ENCODE measurements at places on chromosomes 3 and 15. TPM values are rescaled to one million over a fixed set of nuclear protein-coding genes. Genes with fewer than 3 reads are reported as not detected.
A peak's percentile ranks its signal among the peaks of the same experiment; 100 is the strongest.

Gene SMCO1
- total RNA-seq: not detected

Gene ACTC1
- not detected for total RNA-seq

Gene PAK6
- 0.26 TPM for total RNA-seq

Gene KCNMB3
- 0.47 TPM for total RNA-seq

Gene GPR149
- total RNA-seq: not detected

Gene TRANK1
- 3.4 TPM for total RNA-seq

Gene GHSR
- total RNA-seq: not detected

Gene MITF
- total RNA-seq: 0.54 TPM

DNA sequence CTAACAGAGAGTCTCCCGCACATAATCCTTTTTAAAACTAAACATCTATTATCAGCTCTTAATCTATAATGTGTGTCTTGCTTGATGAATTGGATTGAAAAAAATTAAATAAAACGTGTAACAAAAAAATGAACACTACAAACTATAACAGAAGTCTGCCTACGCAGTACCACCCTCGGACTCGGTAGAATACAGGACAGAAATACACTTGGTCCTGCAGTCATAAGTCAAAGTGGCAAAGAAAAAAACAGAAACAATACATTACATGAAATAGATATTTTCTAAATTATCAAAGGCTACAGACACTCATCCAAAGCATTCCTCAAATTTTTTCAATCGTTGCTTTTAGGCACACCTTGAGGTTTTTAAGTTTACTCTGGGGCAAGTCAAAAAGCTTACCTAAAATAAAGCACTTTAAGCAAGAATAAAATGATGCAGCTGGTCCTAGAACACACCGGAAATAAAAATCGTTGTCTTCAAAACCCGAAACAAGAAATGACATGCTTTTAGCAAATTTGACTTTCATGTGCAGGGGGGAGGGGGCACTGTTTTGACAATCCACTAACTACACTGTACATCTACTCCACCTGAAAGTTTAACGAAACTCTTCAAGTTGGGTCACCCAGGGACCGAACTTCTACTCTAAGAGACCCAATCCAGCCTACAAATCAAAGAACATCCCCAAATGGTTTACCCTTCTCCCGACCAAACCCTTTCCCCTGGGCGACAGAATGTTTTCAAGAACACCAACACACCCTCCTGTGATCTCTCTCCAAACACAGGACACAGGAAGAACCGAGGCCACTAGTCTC is 1.3 kb downstream of the ADAM10 start:
- peak; percentile 31 for DNase-seq

DNA sequence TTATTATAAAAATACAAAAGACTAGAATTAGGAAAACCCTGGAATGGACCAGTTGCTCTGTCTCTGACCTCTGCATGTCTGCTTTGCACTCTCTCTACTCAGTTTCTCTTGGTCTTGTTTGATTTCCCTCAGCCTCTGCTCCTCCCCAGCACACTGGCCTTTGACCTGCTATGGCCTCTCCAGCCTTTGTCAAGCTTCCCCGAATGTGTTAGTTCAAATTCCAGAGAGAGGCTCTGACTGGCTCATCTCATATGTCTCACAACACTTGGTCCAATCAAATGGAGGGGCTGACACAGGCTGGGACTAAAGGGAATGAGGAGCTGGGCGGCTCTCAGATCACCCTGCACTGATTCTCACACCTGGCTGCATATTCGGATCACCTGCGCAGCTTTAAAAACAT is 52.4 kb upstream of the CMTM8 start:
- DNase-seq: no peak

GRCh38 chr3:62553811-62554210 is 180.5 kb upstream of the FEZF2 start:
- no peak for DNase-seq

- DNase-seq: no peak
These were observed 106.0 kb upstream of the IQSEC1 start for GRCh38 chr3:13179181-13179580.

DNA sequence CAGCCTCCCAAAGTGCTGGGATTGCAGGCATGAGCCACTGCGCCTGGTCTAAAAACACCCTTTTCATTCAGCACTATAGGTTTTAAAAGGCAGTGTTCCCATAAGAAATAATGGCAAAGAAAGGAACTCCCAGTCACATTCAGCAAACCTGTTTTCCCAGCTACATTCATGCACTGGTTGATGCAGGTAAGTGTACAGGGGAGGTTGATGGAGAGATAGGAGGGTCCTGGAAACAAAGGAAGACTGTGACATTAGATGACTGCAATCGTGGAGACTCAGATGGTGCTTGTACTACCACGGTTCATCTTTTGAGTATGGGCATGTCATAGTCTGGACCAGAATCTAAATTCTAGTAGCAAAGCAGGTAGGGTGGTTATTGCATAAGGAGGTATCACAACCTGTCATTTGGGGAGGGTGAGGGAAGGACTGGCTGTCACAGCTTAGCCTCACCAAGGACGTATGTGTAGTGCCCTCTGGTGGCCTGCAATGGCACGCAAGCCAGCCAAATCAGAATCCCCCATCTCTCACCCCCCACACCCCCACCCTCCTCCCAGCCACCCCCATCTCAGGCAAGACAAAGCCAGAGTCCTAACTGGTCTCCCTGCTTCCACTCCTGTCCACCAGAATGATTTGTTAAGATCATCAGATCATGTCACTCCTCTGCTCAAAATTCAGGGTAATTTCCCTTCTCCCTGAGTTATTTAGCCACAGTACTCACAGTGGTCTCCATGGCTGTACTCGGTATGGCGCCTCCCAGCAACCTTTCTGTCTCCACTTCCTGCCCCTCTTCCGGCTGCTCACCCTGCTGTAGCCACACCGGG is 28.8 kb upstream of the UBL7 start:
- DNase-seq: peak; percentile 63

- DNase-seq: no peak
These were observed 80.3 kb upstream of the HRH1 start for GRCh38 chr3:11074011-11074410.

DNA sequence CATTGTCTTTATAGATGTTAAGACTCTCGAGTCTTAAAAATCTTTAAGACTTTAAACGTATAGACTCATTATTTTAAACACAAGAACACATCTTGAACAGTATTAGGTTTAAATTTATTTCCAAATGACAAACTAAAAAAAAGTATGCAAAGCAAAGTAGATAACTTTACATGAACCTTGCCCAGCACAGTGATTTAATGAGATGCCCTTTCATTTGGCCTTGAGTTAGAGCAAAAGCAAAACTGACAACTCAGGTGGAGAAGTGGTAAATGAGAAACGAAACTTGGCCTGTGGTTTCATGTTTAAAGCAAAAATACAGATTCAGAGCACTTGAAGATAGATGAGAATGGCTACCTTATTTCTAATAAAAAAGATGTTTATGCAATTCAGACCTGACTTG is 8.6 kb downstream of the GPR15 start:
- no peak for DNase-seq

- DNase-seq: no peak
These were observed 181.6 kb downstream of the EPHA6 start for GRCh38 chr3:96996009-96996408.

DNA sequence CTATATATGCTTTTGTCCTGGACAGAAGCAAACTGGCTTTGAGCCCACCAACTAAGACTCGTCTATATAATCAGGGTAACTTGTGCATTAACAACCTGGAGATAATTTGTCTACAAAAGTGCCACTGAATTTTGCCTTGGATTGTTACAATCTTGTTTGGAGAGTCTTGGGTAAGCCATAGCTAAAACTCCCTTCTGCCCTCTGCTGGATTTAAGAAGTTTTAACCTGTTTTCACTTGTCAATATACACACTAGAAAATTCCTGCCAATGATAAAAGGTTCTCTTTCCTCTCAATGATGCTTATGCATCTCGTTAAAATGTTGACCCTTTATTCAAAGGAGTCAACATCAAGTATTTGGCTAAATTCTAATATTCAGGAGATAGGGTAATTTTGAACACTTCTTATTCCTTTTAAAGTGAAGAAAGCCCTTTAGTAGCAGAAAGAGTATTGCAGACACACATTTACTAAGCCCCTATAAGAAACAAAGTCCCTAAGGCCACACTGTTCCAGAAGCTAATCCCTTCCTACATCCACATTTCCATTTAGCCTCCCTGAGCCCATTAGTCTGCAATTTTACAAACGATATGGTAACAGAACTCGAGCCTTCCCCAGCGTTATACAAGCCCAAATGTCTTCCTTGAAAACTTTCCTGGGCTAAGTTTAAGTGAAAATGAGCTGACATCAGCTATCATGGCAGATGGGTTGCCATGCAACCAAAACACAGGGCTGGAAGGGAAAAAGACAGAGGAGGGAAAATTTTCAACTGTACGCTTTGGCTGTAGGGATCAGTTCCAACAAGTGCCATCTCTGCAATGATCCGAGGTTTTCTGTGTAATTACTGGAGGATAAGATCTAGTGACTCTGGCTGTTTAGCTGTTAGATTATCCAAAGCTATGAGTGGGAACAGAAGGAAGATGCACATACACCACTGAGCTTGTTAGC is 75.9 kb upstream of the FGF12 start:
- DNase-seq: no peak

- no peak for DNase-seq
These were observed 15.5 kb downstream of the ZDHHC3 start for GRCh38 chr3:44960387-44961026.

- no peak for DNase-seq
These were observed 30.1 kb downstream of the BDH1 start for GRCh38 chr3:197525706-197526105.

- DNase-seq: no peak
These were observed 714.1 kb downstream of the NAALADL2 start for GRCh38 chr3:175573226-175573625.

DNA sequence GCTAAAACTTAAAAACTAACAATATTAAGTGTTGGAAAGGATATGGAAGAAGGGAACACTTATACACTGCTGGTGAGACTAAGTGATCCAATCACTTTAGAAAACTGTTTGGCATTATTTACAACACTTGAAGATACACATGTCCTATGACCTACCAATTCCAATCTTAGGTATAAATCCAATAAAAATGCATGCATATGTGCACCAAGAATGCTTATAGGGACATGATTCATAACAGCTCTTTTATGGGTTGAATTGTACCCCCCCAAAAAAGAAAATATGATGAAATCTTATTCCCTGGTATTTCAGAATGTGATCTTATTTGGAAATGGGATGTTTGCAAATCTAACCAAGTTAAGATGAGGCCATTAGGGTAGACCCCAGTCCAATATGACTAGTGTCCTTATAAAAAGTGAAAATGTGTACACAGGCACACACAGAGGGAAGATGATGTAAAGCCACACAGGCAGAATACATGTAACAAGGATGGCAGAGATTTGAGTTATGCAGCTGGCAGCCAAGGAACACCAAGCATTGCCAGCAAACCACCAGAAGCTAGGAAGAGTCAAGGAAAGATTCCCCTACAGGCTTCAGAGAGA is 15.3 kb downstream of the CCR8 start:
- DNase-seq: no peak

GRCh38 chr15:68558318-68559305 is 20.2 kb upstream of the CORO2B start:
- no peak for DNase-seq

GRCh38 chr3:63685340-63685739 is 32.9 kb downstream of the SNTN start:
- no peak for DNase-seq

DNA sequence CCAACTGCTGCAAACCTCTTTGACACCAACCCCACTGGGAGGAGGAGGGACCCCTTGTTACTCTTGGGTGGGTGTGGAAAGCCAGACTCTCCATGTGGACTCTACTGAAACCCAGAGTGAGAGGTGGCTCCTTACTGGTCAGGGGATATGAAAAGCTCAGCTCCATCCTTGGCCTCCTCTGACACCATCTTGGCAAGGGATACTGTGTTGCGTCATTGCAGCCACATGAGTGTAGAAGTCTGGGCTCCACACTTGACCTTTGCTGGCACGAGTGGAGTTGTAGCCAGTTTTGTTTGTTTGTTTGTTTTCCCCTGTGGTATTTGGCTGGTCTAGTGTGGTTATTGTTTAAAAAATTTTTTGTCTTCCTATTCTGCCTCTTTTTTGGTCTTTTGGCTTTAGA is 289.1 kb downstream of the GAP43 start:
- DNase-seq: no peak
